ENCODE measurements at places on chromosomes 1 and 21.

- DNase-seq: no peak
Observed at GRCh38 chr1:174689524-174689923, 241.8 kb downstream of the GPR52 start.

DNA sequence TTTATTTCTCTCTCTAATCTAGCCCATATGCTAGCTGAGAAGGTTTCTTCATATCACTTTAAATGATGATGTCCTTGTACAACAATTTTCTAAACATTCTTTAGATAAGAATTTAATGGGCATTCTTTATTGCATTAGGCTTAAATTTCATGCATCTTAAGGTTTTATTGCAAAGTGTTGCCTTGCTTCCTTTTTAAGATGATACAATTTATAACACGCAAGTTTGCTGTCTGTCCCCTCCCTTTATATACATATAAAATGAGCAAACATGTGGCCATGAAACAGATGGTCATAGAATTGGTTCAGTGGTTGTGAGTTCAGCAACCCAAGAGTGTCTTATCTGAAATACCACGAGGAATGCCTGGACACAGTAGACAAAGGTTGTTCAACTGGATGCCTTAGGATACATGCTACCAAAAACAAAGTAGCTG lies 12.1 kb downstream of the NBPF3 start:
- no peak for DNase-seq

- no peak for DNase-seq
Observed at GRCh38 chr21:14477133-14477532, 69.0 kb downstream of the SAMSN1 start.

DNA sequence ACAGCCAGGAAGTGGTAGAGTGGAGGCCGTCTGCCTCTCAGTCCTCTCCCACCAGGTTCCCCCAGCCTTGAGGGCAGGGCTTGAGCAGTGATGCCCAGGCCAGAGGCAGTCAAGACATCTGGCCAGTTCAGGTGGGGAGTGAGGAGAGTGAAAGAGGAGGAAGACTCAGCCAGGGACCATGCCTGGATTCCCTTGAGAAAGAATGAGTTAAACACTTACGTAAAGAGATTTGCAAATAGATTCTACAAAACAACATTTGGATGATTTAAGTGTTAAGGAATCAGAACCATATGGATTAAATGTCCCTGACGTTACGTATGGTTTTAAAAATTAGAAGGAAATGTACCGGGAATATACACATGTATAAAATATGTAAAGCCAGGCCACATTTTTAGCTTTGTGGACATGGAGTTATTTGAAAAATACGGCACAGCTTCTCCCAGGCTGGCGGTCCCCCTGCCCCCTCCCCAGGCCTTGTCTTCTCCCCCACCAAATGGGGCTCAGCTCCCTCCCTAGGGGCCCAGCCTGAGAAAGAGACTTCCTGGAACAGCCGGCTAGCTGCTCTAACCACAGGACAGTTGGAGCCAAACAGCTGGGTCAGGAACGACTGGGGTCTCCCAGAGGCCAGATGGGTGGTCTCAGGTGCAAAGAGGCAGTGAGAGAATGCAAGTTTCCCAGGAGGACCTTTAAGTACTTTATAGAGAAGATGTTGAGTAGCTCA lies 188.3 kb upstream of the EDN2 start:
- no peak for DNase-seq

DNA sequence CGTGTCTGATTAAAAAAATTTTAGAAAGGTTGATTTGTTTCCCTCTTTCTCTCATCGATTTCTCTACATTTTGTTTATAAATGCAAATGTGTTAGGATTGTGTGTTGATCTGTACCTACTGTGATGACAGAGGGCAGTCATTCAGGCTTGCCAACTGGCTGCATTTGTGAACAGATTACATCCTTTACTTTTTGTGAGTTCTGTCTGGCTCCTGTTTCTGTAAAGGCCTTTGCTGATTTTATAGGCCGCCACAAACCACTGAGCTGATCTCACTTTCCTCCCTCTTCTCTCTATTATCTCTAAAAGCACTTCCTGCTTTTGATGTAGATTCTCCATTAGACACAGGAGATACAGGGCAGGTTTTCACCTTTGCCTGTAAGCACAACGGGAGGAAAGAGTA lies 106.8 kb downstream of the ESRRG start:
- DNase-seq: no peak

DNA sequence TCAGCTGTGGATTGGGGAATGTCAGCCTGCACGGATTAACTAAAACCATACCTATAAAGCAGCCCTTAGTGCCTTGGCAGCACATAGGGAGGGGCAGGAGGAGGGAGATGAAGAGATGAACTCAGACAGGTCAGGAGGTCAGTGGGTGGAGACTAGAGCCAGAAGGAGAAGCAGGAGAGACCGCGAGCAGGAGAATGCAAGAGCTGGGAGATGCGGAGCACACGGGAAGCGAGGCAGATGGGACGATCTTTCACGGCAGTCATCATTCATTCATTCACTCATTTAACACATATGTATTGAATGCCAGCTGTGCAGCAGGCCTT lies 41.9 kb downstream of the NEK2 start:
- DNase-seq: no peak

DNA sequence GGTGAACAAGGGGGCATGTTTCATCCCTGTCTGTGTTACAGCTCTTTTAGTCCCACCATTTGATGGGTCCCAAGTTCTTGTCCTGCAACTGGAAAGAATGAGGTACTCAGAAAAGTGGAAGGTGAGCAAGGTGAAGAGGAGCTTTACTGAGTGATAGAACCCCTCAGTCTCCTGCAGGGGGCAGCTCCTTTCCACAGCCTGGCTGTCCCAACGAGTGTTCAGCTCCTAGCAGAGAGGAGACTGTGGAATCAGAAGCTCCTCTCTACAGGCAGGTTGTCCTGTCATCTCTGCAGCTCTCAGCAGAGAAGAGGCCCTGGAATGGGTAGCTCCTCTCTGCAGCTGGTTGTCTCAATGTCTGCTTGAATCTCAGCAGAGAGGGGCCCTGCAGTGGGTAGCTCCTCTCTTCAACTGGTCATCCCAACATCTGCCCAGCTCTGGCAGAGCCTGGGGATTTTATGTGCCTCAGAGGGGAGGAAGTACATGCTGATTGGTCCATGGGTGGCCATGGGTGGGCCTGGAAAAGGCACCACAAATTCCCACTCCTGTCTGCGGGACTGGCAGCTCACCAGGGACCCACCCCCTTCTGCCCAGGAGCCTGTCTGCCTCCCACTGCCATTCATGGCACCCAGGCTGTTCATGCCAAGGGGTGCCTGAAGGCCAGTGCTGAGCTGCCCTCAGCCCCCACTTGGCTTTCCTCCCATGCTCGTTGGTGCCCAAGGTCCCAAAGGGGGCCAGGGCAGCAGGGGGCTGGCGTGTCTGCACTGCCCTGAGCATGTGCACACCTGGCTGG lies 25.7 kb downstream of the LDLRAD1 start:
- DNase-seq: peak; percentile 29

DNA sequence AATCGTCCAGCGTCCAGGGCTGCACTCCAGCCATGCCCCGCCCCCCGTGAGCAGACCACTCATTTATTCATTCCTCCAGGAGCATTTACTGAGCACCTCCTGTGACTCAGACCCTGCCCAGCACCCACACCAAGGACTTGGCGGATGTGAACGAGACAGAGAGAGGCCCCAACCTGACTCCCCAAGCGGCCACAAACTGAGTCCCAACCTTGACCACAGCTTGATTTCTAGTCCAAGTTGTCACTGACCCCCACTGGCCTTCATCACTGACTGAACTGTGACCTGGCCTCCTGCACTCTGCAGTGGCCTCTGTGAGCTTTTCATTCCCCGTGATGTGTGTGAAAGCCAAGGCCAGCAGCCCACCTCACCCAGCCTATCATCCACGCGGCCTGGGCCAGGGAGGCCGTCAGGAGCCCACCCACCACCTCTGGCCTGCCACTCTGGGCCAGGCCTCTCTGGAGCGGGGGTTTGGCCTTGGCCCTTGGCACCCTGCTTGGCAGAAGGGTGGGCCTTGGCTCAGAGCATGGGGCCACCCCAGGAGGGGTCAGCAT lies 19.3 kb upstream of the RUNX3 start:
- DNase-seq: no peak

DNA sequence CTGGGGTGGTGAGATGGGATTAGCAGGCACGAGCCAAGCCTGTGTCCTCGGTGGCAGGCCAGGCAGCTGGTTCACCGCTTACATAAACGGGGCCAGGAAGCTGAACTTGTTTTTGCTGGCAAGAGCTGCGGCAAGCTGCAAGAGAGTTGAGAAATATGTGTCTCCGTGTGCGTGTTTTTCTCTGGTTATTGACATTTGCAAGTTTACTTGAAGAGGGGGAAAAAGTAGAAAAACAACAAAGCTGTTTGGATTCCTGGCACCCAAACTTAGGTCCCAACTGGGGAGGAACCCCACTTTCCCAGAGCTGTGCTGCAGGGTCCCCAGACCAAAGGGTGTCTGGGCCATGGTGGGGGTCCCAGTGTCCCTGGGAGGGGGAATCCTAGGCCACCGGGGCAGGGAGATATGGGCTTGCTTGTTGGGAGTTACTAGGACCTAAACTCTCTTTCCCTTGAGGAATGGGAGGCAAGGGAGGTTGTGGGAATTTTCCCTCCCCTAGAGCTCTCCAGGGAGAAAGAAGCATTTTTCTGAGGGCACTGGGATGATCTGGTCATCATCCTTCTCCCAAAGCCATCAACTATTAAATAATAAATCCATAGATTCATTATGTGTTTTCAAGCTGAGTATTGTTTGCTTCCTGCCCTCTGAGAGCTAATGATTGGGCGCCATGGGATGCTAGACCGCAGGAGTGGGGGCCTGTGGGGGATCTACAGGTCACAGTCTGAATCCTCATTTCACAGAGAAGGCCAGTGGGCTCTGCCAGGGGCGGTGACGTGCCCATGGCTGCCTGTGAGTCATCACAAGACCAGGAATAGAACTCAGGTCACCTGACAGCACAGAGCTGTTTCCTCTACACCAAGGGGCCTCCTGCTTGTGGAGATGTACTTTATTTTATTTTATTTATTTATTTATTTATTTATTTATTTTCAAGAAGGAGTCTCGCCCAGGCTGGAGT lies 14.8 kb downstream of the IL6R start:
- no peak for DNase-seq

DNA sequence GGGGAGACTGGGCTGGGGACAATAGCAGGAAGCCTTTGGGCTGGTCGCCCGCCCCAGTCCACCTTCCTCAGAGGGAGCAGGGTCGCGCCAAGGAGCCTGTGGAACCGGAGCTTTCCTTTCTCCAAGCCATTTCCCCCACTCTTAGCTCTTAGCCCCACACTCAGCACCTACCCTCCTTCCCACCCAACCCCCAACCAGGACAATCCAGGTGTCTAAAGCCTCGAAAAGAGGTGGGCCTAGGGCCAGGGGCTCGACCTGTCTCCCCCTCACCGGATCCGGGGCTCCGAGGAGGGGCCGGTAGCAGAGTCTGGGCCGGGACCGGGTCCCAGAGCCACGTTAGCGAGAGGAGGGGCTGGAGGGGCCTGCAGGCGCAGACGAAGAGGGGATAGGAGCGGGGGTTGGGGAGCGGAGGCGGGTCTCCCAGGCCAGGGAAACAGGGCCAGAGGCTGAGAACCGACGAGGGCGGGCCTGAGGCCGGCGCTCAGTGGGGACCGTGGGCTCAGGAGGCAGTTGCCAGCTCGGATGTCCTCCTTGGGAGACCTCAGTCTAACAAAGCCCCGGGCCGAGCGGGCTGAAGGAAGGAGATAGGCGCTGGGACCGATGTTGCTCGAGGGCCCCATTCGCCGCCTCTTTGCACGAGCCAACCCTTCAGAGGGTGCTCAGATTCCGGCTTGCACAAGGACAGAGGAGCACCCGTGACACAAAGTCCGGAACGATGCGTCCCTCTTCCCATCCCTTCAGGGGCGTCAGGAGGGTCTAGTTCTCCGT lies 943 bp downstream of the SEMA6C start:
- peak; percentile 47 for DNase-seq

- no peak for DNase-seq
Observed at GRCh38 chr1:187763465-187763864, 934.7 kb downstream of the PLA2G4A start.

DNA sequence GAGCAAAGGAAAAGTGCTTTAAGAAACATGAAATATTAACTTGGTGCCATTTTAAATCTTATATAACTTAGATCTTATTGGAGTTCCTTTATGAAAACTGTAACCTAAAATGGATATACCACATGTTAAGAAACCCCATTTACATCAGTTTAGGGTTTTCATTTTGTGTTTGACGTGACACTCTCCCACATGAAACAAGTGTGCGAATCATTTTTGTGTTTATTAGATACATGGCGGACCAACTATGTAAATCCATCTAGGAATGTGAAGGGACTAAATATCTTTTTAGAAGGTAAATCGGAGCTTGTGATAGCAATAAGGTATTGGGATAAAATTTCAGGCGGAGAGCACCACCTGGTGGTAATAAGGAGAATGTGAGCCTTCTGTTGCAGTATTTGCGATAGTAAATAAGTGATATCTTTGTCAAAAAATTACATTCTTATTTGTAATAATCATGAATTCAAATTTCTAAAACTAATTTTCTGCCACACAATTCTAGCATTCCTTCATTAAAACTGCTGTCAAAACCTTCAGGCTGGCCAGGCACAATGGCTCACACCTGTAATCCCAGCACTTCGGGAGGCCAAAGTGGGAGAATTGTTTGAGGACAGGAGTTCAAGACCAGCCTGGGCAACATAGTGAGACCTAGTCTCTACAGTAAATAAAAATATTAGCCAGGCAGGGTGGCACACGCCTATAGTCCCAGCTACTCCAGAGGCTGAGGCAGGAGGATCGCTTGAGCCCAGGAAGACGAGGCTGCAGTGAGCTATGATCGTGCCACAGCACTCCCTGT lies 31.3 kb downstream of the SMAP2 start:
- peak; percentile 27 for DNase-seq

GRCh38 chr1:1374589-1374928 lies 448 bp downstream of the AURKAIP1 start:
- DNase-seq: peak; percentile 56

DNA sequence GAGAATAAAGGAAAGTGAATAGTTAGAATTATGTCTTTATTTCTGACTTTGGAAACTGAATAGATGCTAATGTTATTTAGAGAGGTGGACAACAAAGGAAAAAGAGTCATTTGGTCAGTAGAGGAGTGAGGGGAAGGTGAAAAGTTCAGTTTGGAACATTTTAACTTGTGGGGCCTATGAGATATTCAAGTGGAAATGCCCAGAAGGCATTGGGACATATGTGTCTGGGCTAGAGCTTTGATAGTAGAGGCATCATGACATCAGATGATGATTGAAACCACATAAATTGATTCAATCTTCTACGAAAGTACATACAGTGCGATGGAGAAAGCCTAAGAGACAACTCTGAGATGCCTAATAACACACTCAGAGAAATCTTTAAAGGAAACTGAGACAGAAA lies 151.7 kb upstream of the COL11A1 start:
- no peak for DNase-seq

DNA sequence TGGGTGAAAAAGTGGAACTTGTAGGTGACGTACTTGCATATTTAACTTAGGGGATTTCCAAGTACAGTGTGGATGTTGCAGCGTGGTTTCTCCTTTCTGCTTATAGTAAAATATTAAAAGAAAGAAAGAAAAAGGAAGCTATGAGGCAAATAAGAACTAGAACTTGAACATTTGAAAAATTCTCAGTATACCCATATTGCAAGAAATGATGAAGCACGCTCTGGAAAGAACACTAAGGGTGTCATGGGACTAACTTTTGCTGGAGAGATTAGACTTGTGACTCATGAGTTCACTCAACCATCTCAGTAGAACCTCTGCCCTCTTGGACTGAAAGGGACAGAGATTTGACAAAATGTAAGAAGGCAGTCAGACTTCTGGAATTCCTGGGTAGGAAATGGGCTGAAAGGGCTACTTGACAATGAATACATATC lies 704.5 kb upstream of the ADGRL4 start:
- no peak for DNase-seq
